Epithelial cell of prostate (primary cell): ENCODE measurements at places on chromosomes 7 and 10.

- DNase-seq = no peak
Observed at GRCh38 chr10:20489961-20490360, 407.1 kb downstream of the NEBL start.

DNA sequence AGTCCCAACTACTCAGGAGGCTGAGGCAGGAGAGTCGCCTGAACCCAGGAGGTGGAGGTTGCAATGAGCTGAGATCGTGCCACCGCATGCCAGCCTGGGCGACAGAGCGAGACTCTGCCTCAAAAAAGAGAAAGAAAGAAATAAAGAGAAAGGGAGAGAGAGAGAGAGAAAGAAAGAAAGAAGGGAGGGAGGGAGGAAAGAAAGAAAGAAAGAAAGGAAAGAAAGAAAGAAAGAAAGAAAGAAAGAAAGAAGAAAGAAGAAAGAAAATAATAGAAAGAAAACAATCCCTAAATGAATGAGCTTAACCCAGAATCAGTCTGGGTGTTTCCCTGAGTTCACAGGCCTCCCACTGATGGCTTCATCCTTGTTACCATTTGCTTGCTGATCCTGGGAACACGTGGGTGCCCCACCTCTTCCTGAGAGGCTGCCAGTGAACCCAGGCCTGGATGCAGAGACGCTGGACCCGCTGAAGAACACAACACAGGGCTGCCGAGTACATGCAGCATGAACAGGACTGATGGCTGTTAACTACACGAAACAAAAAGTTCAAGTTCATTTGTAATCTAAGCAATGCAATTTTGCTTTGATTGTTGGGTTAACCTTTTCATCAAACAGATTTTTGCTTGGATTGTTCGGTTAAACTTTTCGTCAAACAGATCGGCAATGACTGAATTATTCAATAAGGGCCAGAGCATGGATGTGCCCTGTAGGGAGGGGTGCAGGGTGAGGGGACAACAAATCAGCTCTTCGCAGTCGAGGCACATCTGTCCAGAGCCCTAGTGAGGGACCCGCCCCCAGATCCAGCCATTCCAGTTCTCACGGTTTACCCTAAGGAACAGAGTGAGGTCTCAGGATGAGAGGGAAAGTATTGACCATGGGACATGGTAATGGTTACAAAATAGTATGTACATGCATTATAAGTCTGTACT lies 11.5 kb downstream of the NPFFR1 start:
- DNase-seq = no peak

- no peak for DNase-seq
Observed at GRCh38 chr10:116589926-116590325, 833 bp upstream of the PNLIPRP1 start.

GRCh38 chr10:29611781-29612381 lies 22.9 kb downstream of the SVIL start:
- no peak for DNase-seq

- no peak for DNase-seq
Observed at GRCh38 chr10:84783386-84783785, 455.0 kb downstream of the CCSER2 start.

- no peak for DNase-seq
Observed at GRCh38 chr7:158945519-158945918, 89.2 kb downstream of the DYNC2I1 start.

DNA sequence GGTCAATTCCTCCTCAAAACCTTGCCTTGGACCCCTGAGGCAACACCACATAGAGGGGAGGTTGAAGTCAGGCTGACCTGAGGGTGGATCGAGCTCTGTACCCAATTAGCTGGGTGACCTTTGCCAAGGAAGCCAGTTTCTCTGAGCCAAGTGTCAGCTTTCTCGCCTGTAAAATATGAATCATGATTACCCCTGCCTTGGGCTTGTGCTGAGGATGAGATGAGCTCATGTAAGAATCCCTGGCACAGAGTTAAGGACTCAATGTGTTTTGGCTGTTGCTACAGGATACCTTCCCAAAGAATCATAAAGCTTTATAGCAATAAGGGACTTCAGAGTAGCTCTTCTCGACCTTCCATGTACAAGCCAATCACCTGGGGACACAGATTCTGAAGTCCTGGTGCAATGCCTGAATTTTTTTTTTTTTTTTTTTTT lies 43.5 kb upstream of the CACUL1 start:
- peak; percentile 55 for DNase-seq

DNA sequence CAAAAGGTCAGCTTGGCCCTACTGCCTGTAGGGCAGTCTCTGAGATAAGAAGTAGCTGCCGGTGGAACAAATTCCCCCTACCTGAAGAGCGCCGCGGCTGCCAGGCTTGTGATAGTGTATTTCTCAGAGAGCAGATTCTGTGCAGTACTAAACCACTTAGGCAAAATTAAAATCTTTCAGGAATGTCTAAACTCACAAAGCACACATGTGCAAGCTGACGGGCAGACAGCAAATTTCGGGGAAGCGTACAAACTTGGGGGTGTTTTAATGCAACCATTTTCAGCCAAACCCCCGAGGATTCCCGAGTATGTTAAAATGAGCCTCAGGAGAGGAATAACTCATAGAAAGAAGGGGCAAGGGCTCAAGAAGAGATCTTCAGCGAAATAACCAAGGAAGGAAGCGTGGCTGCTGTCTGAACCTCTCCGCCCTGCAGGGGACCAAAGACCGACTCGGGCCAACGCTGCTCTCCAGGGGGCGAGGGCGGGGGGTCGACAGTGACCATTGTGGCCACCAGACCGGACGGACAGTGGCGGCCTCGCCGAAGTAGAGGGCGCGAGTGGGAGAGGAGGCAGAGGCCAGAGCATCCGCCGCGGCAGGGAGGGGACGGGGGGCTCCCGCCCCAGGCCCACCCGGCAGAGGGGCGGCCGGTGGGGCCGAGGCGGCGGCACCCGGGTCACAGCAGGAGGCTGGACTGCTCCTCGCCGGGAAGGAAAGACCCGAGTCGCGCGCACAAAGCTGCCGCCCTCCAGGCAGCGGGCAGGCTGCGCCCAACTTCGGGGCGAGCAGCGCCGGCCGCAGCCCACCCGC lies 819 bp downstream of the HYCC1 start:
- DNase-seq = no peak

DNA sequence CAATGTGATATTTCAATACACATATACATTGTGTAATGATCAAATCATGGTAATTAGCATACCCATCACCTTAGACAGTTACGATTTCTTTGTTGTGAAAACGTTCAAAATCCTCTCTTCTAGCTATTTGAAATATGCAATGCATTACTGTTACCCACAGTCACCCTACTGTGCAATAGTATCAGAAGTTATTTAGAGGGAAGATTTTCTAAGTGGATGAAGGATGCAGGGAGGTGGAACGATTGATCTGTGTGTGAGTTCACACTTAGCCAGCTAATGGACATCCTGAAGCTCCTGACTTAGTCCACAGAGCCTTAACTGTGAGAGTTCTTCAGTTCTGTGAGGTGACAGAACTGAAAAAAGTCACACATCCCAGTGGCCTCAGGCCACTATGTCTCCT lies 97.2 kb upstream of the LAMB4 start:
- no peak for DNase-seq
